ENCODE measurements at places on chromosomes 6 and 20. TPM values are rescaled to one million over a fixed set of nuclear protein-coding genes. Genes with fewer than 3 reads are reported as not detected.

GRCh38 chr6:32697031-32697430 is 30.6 kb upstream of the HLA-DQB1 start:
- DNase-seq = no peak

DNA sequence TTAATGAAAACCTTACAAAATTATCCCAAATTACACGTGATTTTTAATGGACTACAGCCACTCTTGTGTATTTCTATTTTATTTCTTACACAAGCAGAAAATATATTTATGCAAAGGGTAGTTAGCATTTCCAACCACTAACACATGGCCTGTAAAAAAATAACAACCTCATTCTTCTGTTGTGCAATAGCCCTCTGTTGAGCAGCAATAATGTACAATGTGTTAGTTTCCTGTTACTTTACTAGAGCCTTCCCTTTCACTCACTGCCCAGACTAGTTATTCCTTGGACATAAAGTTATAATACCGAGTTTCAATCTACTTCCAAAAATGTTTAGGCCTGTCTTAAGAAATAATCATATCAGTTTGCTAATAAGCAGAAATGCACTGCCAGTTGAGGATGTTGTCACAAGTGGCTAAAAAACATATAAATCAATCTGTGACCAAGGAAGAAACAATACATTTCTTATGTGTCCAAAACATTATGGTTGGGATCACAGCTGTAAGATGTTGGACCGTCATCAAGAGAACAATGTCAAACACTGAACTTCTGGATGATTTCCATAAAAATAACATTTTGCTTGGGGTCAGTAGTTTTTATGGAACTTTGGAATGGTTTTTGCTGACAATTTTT is 73.6 kb upstream of the RNF146 start:
- no peak for DNase-seq

DNA sequence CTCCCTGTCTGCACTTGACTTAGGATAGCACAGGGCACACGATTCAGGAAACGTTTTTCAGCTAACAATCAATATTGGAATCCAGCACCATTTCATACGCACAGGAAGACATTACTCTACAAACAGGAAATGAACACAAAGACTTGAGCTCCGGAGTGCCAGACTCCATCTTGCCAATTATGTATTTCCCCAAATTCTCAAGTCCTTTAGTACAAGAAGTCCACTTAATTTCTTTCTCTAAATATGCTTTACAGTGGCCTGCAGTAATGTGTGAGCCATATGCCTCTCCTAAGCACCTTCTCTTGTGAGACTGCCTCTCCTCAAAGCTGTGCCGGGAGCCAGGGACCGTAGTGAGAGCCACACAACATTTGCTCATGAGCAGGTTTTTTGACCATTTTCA is 168.2 kb downstream of the THBS2 start:
- DNase-seq = no peak

Gene LPIN3
- 2.1 TPM for total RNA-seq

GRCh38 chr6:2796861-2797260 is 31.7 kb downstream of the WRNIP1 start:
- no peak for DNase-seq

Gene PBOV1
- not detected for total RNA-seq
